Fibroblast of skin of left quadriceps (primary cell): ENCODE measurements at places on chromosomes 4 and X.

DNA sequence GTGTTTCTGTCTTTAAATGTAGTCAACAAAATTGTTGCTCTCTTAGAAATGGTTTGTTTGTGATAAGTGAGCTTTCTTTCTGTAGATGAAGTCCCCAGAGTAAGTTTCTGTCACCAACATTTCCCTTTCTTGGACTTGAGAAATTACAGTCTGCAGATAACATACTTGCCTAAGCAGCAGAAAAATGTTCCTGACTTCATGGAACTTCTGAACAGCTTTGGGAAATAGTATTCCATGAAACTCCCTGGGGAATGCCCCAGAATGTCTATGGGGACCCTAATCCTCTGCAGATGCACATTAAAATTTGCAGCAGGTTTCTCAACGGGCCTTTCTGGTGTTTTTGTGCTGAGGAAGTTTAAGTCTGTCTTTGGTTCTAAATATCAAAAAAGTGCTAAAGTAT is 38.6 kb upstream of the NEIL3 start:
- no peak for DNase-seq

DNA sequence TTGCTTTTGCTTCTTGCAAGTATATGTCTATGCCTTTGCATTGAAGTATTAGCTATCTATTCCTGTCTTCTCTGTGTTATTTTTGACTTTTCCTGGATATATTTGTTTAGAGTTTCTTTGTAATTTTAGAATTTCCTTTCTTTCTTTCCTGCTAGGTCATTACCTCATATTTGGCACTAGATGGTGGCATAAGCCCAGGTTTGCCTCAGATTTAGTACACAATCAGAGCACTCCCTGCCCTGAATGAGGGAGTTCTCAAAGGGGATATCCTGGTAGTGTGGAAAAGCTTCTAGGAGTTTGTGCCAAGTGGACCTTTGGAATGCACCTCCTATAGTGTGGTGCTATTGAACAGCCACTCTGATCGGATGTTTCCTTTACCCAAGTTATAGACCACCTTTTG is 181.6 kb downstream of the UGT8 start:
- no peak for DNase-seq

GRCh38 chr4:154622598-154622997 is 10.1 kb upstream of the FGG start:
- peak; percentile 4 for DNase-seq

GRCh38 chr4:8153441-8153840 is 5.2 kb downstream of the ABLIM2 start:
- DNase-seq: no peak

DNA sequence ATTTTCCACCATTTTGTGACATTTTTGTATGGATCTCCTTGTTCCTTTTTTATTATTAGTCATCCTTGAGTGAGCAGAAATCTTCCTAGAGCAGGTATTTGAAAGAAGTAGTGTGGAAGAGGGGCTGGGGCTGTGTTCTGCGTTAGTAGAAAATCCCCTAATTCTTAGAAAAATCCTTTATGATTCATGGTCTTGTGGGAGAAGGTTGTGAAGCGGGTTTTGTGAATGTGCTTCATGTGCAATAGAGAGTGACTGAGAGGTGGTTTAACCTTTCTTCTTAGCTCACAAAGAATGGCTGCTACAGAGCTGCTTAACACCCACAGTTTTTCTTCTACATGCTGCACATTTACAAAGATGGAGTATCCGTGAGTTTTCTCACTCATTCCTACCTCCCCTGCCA is 220.5 kb downstream of the IDS start:
- no peak for DNase-seq

DNA sequence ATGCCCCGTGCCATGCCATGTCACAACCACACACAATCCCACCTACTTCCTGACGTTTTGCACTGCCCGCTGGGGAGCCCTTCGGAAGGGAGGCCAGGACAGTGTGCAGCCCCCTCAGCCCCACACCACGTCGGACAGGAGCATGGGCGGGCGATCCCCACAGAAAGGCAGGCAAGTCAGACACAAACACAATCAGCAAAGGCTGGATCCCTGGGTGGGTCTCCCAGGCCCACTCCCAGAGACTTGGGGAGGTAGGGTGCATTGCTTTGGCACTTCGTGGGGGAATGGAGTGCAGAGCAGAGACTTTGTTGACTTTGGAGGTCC is 14.1 kb downstream of the LETM1 start:
- no peak for DNase-seq

DNA sequence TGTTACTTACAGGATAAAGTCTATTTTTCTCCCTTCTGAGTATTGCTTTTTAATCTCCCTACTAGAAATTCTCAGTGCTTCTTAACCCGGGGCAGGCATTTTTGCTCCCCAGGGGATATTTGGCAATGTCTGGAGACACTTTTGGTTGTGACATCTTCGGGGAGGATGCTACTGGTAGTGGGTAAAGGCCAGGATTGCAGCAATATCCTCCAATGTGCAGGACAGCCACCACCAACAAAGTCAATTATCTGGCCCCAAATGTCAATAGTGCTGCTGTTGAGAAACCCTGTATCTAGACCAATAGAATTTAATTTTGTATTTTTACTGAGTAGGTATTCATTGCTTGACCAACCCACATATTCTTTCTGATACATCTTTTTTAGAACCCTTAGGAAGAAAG is 669.5 kb upstream of the MAGEB2 start:
- DNase-seq: no peak

DNA sequence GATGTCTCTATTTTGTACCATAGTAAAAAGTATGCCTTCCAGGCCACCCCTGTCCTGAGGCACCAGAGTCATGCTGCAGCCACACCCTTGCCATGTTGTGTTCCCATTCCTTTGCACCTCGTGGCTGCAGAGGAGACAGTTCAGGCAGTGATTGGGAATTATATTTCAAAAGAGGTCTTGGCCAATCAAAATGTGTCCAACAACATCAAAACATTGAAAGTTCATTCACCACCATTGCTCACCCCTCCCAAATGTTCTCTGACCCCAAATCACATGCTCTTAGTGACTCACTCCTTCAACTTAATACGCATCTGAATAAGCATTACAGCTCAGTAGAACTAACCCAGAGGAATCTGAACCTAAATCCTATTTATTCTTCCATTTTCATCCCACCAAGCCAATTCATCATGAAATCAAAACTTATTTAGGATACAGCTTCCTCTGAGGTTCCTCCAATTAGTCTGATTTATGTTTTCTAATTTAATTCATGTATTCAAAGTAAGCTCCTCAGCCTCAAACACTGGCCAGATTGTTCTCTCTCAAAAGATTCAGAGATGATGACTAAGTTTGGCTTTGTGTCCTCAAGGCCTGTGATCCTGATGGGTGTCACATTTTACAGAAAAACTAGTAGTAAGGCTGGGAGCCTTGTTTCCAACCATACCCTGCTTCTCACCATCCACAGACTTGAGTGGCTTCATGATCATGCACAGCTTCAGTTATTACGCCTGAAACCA is 323.2 kb upstream of the INTU start:
- no peak for DNase-seq

- no peak for DNase-seq
These were observed 32.0 kb upstream of the HPGD start for GRCh38 chr4:174554231-174554728.

- DNase-seq: no peak
These were observed 34.5 kb downstream of the LINC00632 start for GRCh38 chrX:140744085-140744484.

DNA sequence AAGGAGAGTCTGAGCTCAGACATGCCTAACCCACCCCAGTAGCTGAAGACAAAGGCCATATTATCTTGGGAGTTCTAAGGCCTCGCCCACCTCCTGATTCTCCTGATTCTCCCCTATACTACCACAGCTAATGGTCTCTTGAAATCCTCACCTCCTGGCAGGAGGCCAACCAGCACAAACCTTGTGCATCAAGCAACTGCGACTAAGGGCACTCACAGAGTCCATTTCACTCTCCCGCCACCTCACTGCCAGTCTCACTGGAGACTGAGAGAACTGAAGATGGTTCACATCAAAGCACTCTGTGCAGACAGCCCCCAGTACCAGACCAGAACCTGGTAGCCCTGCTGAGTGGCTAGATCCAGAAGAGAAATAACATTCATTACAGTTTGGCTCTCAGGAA is 102.1 kb upstream of the KLF8 start:
- no peak for DNase-seq

- no peak for DNase-seq
These were observed 781.2 kb upstream of the DIAPH2 start for GRCh38 chrX:95903490-95903889.

- DNase-seq: no peak
These were observed 43.0 kb downstream of the C4orf33 start for GRCh38 chr4:129138810-129139496.

GRCh38 chr4:168930413-168931196 is 79.5 kb downstream of the CBR4 start:
- no peak for DNase-seq

DNA sequence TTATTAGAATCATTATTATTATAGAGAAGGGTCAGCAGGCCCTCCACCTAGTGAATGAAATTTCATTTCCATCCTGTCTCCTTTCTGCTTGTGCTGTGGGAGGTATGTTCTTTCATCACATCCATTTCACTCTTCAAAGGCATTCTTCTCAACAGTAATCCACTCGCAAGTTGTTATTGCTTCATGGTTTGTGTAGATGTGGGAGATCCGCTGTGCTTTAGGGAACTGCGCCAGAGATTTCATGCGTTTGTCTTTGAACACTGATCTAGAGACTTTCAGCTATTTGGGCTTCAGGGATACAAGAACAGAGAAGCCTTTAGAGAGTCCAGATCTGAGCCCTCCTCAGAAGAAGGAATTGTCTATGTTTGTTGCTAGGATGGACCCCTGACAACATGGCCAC is 53.5 kb upstream of the PUDP start:
- DNase-seq: no peak
